Activated T-cell treated with anti-CD3 and anti-CD28 coated beads, Interleukin-2, amount 50 U/mL, for 72 hours (primary cell): ENCODE measurements at places on chromosomes 3 and 15. TPM values are rescaled to one million over a fixed set of nuclear protein-coding genes. Genes with fewer than 3 reads are reported as not detected.

GRCh38 chr3:42535981-42536784, 33.7 kb downstream of the VIPR1 start:
- no peaks in the 10 kb centered on the region for H3K27me3 ChIP-seq
- peak; percentile 46 for DNase-seq
- H3K27ac ChIP-seq, result no peak overlapping the region
- H3K36me3 ChIP-seq, result no peaks in the 10 kb centered on the region
- no peak overlapping the region for H3K4me3 ChIP-seq

GRCh38 chr3:109071350-109072142, 46.4 kb downstream of the MORC1 start:
- H3K36me3 ChIP-seq, result no peaks in the 10 kb centered on the region
- H3K27ac ChIP-seq, result no peak overlapping the region
- peaks cover 25% of the 10 kb centered on the region for H3K27me3 ChIP-seq
- no peak for DNase-seq
- no peak overlapping the region for H3K4me3 ChIP-seq

DNA sequence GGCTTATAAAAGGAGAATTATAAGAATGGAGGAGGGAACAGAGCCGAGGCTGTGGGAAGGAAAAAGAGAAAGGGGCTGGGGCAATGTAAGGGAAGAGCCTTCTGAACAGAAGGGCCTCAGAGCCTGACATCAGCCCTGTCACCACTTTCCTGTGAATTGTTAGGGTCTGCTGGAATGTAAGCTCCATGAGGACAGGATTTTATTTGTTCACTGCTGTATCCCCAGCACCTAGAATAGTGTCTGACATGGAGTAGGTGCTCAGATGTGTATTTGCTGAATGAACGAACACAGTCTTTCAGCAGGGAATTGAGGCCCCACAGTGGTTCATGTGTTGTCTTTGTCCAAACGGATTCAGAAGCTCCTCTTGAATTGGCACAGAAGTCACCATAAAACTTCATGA, 251.5 kb downstream of the OPA1 start:
- DNase-seq, result no peak
- H3K27me3 ChIP-seq, result peaks cover 62% of the 10 kb centered on the region
- no peaks in the 10 kb centered on the region for H3K4me1 ChIP-seq
- H3K27ac ChIP-seq, result no peak overlapping the region
- no peaks in the 10 kb centered on the region for H3K36me3 ChIP-seq

GRCh38 chr3:133504736-133505135, 68.8 kb upstream of the CDV3 start:
- no peaks in the 10 kb centered on the region for H3K36me3 ChIP-seq
- no peak for DNase-seq
- peaks cover 35% of the 10 kb centered on the region for H3K4me1 ChIP-seq

DNA sequence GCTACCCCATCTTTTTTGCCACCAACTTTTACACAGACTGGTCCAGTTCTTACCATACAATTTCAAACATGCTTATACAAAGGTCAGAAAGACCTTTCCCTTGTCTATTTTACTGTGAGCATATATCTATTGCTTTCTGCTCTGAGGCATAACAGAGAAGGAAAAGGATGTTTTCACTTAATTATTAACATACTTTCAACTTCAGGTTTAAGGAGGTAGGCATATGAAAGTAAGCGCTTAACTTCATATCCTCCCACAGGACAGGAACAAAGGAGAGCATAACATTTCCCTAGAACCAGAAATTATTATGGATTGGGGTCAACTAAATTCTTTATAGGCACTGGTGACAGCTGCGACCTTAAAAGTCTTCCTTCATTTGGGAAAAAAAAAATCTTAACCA, 1.1 kb downstream of the MYEF2 start:
- DNase-seq, result no peak
- peaks cover 17% of the 10 kb centered on the region for H3K27me3 ChIP-seq
- peaks cover 23% of the 10 kb centered on the region for H3K4me1 ChIP-seq
- H3K4me3 ChIP-seq, result peak overlapping the region; percentile 95

GRCh38 chr15:84804005-84804900, 12.9 kb upstream of the ALPK3 start:
- no peak overlapping the region for H3K27ac ChIP-seq
- no peak overlapping the region for H3K4me3 ChIP-seq
- peaks cover 3% of the 10 kb centered on the region for H3K36me3 ChIP-seq
- no peaks in the 10 kb centered on the region for H3K27me3 ChIP-seq
- peaks cover 5% of the 10 kb centered on the region for H3K4me1 ChIP-seq
- no peak for DNase-seq

DNA sequence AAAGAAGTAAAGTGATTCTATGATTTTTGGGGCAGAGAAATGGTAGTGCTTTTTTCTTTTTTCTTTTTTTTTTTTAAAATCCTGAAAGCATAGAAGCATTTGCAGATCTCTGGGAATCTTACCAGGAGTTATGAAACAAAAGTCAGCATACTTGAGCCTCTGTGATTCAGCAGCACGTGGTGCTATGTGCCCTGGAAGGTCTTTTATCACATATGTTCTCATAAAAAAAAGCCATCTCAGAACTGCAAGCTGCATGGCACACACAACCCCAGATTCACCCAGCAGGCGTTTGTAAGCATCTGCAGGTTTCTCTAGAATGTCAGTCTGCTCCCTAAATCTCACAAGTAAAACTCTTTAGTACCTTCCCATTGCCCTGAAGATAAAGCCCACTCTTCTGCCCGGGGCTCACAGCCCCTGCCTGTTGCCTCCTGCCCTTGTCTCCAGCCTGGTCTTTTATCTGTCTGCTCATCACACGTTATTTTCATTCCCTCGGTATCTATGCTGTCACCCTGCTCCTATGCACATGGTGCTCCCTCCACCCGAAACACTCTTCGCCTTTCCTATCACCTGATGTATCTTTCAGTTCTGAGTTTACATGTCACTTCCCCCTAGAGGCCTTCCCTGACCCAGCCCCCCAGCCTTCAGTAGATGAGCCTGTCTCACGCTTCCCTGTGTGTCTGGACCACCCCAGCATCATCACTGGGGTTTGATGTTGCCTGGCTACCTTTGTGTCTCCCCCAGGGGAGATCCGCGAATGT, 72.4 kb downstream of the CHDH start:
- no peak for DNase-seq
- no peaks in the 10 kb centered on the region for H3K36me3 ChIP-seq
- H3K4me1 ChIP-seq, result no peaks in the 10 kb centered on the region
- no peak overlapping the region for H3K27ac ChIP-seq

- H3K27me3 ChIP-seq, result peaks cover 7% of the 10 kb centered on the region
- no peak overlapping the region for H3K27ac ChIP-seq
- no peaks in the 10 kb centered on the region for H3K4me1 ChIP-seq
- no peak overlapping the region for H3K4me3 ChIP-seq
- H3K36me3 ChIP-seq, result no peaks in the 10 kb centered on the region
These were observed 3.5 kb upstream of the PLA2G4E start for GRCh38 chr15:42024303-42024702.

GRCh38 chr15:64653757-64654156, 121.6 kb downstream of the RBPMS2 start:
- peaks cover 40% of the 10 kb centered on the region for H3K4me1 ChIP-seq
- no peak overlapping the region for H3K27ac ChIP-seq
- no peaks in the 10 kb centered on the region for H3K27me3 ChIP-seq
- no peaks in the 10 kb centered on the region for H3K36me3 ChIP-seq
- no peak for DNase-seq
- H3K4me3 ChIP-seq, result no peak overlapping the region

GRCh38 chr3:18234717-18235335, 190.3 kb downstream of the SATB1 start:
- peaks cover 17% of the 10 kb centered on the region for H3K4me1 ChIP-seq
- H3K27ac ChIP-seq, result no peak overlapping the region
- H3K36me3 ChIP-seq, result no peaks in the 10 kb centered on the region
- H3K4me3 ChIP-seq, result no peak overlapping the region
- no peak for DNase-seq

GRCh38 chr3:158737976-158738615, 5.8 kb upstream of the RARRES1 start:
- no peak overlapping the region for H3K27ac ChIP-seq
- H3K36me3 ChIP-seq, result peaks cover 2% of the 10 kb centered on the region
- no peak overlapping the region for H3K4me3 ChIP-seq
- no peaks in the 10 kb centered on the region for H3K27me3 ChIP-seq

- H3K4me3 ChIP-seq, result no peak overlapping the region
- H3K27me3 ChIP-seq, result peaks cover 48% of the 10 kb centered on the region
- H3K4me1 ChIP-seq, result no peaks in the 10 kb centered on the region
These were observed 43.2 kb downstream of the SLC7A14 start for GRCh38 chr3:170542704-170543103.

DNA sequence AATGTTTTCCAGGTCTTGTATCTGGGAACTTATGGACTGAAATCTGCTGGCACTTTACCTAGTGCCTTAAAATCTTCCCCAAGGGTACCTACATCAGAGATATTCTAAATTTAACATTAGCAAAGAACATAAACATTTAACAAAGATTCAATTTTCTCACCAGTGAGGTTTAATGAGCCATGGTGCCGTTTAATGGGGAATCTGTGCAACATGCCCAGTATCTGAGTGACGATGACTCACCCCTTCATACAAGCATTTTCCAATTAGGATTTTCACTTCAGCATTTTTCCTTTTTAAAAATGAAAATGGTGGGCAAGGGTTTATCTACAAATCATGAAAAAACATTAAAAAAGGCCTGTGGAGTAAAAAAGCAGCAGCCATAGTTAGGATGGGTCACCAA, 189.4 kb downstream of the SLC9A9 start:
- H3K4me1 ChIP-seq, result no peaks in the 10 kb centered on the region
- no peak overlapping the region for H3K4me3 ChIP-seq
- H3K27me3 ChIP-seq, result no peaks in the 10 kb centered on the region
- H3K27ac ChIP-seq, result no peak overlapping the region

DNA sequence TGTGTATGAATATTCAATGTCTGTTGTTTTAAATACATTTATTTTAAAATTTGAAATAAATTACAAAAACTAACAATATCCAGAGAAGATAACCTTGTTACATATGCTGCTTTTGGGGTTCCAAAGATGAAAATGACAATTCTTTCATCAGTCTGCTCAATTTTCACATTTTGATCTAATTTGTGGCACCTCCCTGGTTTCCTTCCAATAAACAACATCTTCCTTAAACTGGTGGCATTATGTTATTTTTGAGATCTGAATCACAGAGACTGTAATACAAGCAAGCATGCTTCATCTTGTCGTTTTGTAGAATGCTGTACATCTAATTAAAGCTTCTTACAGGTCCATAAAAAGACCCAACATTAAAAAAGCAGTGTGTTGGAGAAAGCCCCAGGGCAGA, 2.2 kb upstream of the SNRK start:
- no peaks in the 10 kb centered on the region for H3K27me3 ChIP-seq
- H3K4me3 ChIP-seq, result no peak overlapping the region
- peaks cover 1% of the 10 kb centered on the region for H3K36me3 ChIP-seq
- no peak overlapping the region for H3K27ac ChIP-seq
- DNase-seq, result no peak
- peaks cover 44% of the 10 kb centered on the region for H3K4me1 ChIP-seq

DNA sequence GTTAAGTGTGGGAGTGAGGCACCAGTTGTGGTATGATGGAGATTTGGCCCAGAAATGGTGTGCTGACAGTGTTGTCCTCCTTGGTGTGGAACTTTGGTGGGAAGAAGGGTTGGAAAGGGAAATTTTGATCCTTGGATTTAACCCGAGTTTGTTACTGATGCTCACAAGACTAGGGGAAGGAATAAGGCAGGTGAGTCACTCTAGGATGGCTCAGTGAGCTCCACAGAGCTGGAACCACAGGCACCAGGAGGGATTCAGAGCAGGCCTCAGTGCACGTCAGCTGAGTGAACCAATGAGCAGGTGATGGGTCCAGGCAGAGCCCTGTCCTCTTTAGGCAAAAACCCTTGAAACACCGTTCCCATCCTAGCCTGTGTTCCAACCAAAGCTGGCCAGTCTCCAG, 11.4 kb downstream of the CHRD start:
- H3K4me3 ChIP-seq, result no peak overlapping the region
- H3K36me3 ChIP-seq, result no peaks in the 10 kb centered on the region
- peaks cover 24% of the 10 kb centered on the region for H3K27me3 ChIP-seq

DNA sequence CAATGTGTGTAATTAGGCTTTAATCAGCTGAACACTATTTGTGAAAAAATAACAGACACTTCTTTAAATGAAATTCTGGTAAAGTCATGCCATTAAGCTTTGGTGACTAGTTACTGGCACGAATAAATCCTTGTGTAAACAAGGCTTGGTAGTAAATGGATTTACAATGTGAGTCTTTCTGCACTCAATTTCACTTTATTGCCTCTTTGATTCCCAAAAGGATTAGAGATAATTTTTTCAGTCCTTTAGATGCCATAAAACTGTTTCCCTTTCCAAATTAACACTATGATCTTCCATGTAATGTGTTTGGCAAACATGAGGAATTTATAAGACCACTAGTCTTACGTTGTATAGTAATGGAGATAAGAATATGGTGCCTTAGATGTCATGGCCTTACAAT, 339.5 kb upstream of the DNAJC19 start:
- H3K36me3 ChIP-seq, result no peaks in the 10 kb centered on the region
- H3K4me3 ChIP-seq, result no peak overlapping the region
- no peaks in the 10 kb centered on the region for H3K27me3 ChIP-seq
- no peaks in the 10 kb centered on the region for H3K4me1 ChIP-seq

- DNase-seq, result no peak
- H3K4me1 ChIP-seq, result no peaks in the 10 kb centered on the region
- H3K27me3 ChIP-seq, result peaks cover 32% of the 10 kb centered on the region
- no peak overlapping the region for H3K27ac ChIP-seq
These were observed 213.2 kb upstream of the IL12A start for GRCh38 chr3:159775372-159775961.

GRCh38 chr3:21256932-21257331, 494.1 kb downstream of the ZNF385D start:
- no peak for DNase-seq
- no peaks in the 10 kb centered on the region for H3K4me1 ChIP-seq
- H3K27ac ChIP-seq, result no peak overlapping the region
- H3K27me3 ChIP-seq, result no peaks in the 10 kb centered on the region
- H3K36me3 ChIP-seq, result peaks cover 3% of the 10 kb centered on the region

GRCh38 chr15:85456798-85457197, 76.4 kb downstream of the AKAP13 start:
- H3K27me3 ChIP-seq, result no peaks in the 10 kb centered on the region
- H3K4me1 ChIP-seq, result peaks cover 54% of the 10 kb centered on the region
- no peak overlapping the region for H3K27ac ChIP-seq
- no peak for DNase-seq

DNA sequence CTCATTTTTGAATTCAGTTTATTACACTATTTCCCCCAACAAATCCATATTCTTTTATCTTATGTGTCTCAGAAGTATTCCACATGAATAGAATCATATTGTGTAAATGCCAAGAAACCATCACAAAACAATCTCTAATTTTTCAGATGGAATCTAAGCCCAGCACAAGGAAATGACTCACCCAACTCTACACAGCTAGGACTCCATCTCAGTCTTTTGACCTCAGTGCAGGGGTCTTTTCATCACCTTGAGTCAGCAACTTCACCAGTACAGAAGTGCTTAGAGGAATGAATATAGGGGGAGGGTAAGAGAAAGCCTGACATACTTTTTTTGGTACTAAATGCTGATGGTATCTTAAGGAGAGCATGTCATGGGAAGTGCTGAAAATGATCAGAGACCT, 169.3 kb upstream of the LRRN1 start:
- no peak for DNase-seq
- no peaks in the 10 kb centered on the region for H3K27me3 ChIP-seq
- H3K36me3 ChIP-seq, result no peaks in the 10 kb centered on the region
- no peak overlapping the region for H3K27ac ChIP-seq
- H3K4me1 ChIP-seq, result no peaks in the 10 kb centered on the region

The TM4SF1 gene
- not detected for total RNA-seq

The ARL8B gene
- total RNA-seq, result 73.6 TPM

The C2CD4B gene
- 0.24 TPM for total RNA-seq

The CHL1 gene
- total RNA-seq, result not detected

The GLDN gene
- not detected for total RNA-seq

The ZNF35 gene
- total RNA-seq, result 4.9 TPM

The TJP1 gene
- 0.16 TPM for total RNA-seq

The COL6A6 gene
- not detected for total RNA-seq

The UQCC5 gene
- total RNA-seq, result 7.4 TPM

The CELF6 gene
- total RNA-seq, result 0.65 TPM

The ABHD17C gene
- 9.1 TPM for total RNA-seq
